Stimulated activated CD4-positive, alpha-beta T cell treated with anti-CD3 and anti-CD28 coated beads, TNF-alpha, amount 100 ng/mL, for 48 hours (primary cell): ENCODE measurements at places on chromosomes 13 and 19.

- DNase-seq = no peak
Observed at GRCh38 chr13:95235199-95235756, 66.0 kb downstream of the ABCC4 start.

DNA sequence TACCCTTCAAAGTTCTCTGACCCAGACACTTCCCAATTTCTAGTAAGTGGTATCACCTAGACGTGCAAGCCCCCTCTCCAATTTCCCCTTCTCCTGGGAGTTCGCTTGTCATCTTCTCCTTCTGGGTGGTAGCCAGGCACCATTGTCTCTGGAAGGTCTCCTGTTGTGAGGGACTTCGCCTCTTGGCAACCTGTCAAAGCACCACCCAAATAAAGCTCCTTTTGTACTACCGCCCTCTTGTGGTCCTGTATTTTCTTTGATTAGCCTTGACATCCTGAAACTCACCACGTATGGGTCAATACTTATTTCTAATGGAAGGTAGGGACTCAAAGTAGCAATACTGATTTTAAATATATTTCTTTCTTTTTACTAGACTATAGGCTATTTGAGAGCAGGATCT lies 8.2 kb downstream of the GPC5 start:
- peak; percentile 13 for DNase-seq

DNA sequence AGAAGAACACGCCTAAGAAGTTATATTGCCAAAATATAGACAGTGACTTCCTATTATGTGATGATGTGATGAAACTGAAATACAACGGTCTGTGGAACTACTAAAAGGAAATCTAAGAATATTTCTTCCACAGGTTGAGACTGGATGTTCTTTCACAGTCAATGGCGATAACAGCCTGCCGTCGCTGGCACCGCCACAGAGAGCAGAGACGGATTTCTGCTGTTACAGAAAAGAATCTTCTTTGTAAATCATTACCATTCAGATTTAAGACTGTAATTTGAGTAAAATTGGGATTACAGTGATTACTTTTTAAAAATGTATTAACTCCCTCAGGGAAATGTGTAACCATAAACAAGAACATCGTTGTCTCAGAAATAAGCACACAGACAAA lies 100.8 kb downstream of the TUBGCP3 start:
- no peak for DNase-seq

DNA sequence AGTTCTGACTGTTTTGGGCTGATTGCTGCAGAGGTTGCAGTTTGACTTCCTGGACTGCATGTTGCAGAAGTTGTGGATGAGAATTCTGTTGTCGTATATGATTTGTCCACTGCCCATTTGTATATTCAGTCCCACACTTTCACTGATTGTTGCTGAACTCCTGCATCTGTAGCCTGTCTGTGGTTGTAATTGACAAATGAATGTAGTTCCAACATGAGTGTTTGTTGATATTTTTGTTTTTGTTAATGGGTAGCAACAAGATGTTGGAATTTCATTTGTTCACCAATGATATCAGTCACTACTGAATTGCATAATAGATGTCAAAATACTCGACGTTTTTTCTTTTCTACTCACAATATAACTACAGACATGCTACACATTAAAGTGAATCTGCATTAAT lies 533.9 kb downstream of the DCT start:
- DNase-seq = no peak

DNA sequence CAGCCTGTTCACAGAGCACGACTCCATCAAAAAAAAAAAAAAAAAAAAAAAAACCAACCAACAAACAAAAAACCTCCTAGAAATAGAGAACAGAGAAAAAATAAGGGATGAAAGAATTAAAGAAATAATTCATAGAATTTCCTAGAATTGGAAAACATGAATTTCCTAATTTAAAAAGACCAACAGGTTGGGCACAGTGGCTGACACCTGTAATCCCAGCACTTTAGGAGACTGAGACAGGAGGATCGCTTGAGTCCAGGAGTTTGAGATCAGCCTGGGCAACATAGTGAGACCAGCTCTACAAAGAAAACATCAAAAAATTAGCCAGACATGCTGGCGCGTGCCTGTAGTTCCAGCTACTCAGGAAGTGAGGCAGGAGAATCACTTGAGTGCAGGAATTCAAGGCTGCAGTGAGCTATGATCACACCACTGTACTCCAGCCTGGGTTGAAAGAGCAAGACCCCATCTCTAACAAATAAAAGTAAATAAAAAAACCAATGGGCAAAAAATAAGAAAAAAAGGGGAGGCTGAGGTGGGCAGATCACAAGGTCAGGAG lies 6.5 kb downstream of the SPART start:
- DNase-seq = no peak

DNA sequence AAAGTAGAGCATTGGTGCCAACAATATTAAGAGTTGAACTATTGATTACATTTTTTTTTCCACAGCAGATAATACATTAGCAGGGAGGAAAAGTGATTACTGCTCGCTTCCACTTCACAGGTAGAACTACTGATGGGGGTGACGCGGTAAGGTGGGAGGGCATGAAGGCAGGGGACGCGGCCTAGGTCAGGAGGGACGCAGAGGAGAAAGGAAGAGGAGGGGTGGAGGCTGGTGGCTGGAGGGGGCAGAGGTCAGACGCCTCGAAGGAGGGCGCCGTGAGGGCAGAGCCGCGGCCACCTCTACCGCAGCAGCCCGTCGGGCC lies 287 bp upstream of the B3GLCT start:
- no peak for DNase-seq

- DNase-seq = peak; percentile 17
Observed at GRCh38 chr19:36113894-36114720, 568 bp downstream of the POLR2I start.

DNA sequence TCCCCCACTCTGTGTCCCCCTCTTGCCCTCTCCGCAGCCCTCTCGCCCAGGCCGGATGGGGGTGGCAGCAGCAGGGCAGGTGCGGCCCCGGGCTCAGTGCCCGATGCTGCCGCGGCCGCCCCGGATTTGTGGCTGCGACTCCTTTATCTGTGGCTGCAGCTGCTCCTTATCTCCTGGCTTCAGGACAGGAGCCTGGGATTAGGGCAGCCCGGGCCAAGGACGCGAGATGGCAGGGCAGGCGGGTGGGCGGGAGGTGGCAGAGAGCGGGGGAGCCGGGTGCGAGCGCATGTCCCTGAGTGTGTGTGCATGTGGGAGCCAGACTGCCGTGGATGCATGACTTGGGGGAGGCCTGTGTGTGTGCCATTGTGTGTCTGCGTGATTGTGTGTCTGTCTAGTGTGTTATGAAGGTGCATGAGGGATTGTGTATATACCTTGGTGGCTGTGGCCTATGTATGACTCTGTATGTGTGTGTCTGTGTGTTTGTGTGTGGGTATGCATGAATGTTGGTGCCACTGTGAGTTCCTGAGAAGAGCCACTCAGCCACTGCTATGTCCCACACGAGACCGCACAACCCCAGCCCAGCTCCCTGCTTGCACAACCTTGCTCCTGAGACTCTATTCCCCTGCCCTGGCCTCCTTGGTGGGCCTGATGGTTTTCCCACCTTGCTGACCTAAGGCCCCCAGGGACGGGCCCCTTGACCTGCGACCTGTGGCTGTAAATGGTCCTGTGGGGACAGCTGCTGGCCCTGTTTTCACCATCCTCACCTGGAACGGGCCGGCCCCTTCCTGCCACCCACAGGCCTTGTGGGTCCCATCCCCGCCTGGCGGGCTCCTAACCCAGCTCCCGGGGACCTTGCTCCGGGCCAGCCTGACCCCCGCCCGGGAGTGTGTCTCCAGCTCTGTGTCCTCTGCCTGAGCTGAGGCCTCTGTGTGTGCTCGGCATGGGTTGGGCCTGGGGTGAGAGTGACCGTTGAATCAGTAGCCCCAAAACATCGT lies 5.3 kb upstream of the NRTN start:
- DNase-seq = no peak

DNA sequence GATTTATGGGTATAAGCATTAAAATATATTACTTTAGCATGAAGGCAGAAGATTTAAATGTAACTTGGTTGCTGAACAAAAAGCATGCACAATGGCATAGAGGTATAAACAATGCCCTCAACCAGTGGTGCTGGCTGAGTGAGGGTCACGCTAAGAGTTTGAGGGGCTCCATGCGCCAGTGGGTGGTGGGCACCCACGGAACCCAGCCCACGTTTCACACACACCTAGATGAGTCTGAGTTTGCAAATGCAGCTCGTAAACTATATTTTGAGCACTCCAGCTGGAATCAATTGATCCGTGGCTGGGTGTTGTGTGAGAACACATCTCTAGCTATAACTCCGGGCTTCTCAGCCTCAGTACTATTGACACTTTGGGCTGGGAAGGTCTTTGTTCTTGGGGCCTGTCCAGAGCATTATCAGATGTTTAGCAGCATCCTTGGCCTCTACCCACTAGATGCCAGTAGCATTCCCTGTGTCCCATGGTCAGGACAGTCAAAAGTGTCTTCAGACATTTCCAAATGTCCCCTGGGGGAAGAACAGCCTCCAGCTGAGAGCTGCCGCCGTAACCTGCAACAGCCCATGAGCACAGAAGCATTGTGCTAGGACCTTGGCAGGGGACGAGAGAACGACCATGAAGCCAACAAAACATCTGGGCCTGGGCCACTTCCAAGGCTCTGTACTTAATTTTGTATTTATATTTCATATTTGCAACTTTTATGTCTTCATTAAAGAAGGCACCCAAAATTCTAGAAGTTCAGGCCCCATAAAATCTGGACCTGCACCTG lies 108.1 kb upstream of the SOX1 start:
- DNase-seq = no peak

DNA sequence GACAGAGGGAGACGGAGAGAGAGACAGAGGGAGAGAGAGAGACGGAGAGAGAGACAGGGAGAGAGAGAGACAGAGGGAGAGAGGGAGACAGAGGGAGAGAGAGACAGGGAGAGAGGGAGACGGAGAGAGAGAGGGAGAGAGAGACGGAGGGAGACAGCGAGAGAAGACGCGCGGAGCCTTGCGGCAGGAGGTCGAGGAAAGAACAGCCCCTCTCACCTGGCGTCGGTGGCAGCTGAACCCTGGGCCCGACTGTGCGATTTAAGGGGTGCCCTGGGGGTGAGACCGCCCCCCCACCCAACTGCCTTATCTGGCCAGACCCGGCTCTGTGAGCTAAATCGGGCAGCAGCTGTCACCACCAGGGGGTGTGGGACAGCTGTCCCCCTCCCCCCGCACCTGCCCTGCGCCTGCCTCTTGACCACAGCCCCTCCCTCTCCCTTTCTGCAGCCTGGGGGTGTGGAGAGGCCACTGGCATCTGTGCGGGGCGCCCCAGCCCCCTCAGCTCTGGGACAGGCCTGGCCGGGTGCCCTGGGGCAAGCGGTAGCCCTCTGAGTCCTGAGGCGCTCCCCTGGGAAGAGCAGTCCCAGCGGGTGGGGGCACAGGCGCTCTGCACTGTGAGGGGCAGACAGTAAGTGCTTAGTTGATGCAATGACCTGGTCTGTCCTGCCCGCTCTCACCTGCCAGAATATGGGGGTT lies 10.8 kb downstream of the JOSD2 start:
- DNase-seq = no peak

DNA sequence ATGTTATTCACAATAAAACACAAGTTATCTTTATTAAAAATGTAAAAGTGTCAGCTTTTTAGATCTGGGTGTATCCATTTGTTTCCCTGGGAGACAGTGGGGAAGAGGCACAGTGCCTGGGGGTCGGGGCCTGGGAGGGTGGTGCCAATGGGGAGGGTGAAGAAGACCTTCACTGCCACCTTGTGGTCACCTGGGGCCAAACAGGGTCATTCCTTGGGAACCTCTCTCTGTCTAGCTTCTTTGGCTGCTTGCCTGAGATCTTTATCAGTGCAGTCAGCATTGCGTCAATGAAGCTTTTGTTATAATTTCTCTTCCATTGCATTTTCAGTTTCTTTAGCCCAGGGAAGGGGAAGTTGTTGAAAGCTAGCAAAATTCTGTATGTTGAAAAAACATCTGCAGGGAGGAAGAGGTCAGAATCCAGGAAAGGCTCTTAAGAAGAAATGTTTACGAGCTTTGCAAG lies 39.1 kb downstream of the PCDH8 start:
- DNase-seq = peak; percentile 36

DNA sequence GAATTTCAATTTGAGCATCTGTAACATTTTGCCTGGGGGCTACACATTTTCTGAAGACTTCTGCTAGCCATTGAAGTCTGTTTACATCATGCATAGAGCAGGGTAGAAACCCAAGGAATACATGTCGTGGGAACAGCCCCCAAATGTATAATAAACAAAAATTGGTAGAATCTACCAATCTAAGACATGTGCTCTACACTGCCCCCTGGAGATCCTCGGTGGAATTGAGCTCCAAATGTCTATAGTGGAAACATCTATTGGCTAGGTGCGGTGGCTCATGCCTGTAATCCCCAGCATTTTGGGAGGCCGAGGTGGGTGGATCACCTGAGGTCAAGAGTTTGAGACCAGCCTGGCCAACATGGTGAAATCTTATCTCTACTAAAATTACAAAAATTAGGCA lies 57.3 kb downstream of the MBD3L2B start:
- DNase-seq = peak; percentile 21

DNA sequence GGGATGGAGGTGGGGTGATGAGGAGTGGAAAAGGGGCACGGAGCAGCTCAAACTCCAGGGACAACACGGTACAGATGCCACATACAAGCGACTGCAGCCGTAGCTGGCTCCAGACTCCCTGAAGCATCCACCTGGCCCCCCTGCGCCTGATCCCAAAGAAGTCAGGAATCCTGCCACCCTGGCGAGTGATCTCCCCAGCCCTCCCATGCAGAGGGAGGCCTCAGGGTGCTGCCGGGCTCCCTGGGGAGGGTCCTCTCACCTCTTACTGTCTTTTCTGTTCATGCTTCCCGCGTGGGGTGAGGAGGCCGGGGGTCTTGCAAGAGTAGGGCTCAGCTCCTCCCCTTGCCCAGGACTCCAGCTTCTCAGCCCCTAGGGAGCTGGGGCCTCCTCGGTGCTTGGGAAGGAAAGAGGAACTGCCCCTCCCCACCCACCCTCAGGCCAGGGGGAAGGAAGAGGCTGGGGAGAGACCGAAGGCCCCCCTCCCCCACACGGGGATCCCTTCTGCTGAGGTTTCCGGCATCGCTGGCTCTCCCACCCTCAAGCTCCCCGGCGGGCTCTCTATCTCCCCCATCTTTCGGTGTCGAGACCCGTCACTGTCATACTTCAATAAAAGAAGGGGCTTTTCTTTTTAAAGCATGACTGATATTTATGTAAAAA lies at the start of gene RASGRP4:
RASGRP4 (minus strand) TSS at position 410 of the 657 bp plus-strand sequence; CDS start at position 282, 128 bp downstream.
- DNase-seq = no peak

GRCh38 chr19:46958532-46958931 lies 61.1 kb upstream of the NPAS1 start:
- DNase-seq = no peak

DNA sequence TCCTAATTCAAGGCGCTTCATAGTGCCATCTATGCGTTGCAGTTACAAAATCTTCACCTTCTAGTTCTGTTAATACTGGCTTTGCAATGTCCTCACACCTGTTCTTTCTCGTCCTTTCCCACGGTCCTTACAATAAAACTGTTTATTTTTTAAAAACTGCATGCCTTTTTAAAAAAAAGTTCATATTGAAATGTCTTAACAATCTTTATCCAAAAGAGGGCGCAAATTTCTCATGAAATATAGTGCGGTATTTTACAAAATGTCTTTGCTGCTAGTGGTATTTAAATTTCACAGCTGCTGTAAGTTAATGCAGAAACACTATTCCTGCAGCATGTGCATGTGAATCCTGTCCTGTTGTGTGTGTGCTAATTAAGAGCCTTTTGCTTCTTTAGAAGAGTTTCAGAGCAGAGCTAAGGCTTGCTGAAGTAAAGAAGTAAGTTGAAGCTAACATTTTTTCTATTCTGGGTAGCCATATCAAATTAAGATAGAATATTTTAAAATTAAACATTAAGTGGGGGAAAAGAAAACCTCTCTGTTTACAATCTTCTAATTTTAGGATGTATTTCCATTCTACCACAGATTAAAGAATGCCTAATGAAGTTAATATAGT lies 15.8 kb upstream of the CLDN10 start:
- no peak for DNase-seq
